Kidney capillary endothelial cell (primary cell): ENCODE measurements at places on chromosomes 6 and 20.

DNA sequence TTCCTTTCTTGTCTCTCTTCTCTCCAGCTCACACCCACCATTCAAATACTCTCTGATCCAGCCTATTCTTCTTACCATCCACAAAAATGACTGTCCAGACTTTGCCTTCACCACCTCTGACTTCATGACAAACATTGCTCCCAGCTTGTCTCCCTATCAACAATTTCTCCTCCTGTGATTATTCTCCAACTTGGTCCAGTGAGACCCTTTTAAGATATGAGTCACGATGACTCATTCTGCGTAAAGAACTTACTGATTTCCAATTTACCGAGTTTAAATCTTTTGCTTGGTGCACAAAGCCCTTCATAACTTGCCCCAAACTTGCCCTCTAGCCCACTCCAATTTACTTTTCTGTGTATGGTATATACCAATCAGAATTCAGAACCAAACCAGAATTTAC lies 833.2 kb downstream of the MAFB start:
- DNase-seq: no peak

- DNase-seq: no peak
Measured at GRCh38 chr6:125546841-125547251, 202.6 kb upstream of the HEY2 start.

- no peak for DNase-seq
Measured at GRCh38 chr6:74557236-74557635, 648.6 kb downstream of the COL12A1 start.

- no peak for DNase-seq
Measured at GRCh38 chr6:125959041-125959440, 2.5 kb downstream of the HINT3 start.

- DNase-seq: peak; percentile 9
Measured at GRCh38 chr6:77466451-77467437, 3.5 kb upstream of the HTR1B start.

GRCh38 chr6:88780714-88781389 lies 182.6 kb downstream of the RNGTT start:
- DNase-seq: peak; percentile 55

DNA sequence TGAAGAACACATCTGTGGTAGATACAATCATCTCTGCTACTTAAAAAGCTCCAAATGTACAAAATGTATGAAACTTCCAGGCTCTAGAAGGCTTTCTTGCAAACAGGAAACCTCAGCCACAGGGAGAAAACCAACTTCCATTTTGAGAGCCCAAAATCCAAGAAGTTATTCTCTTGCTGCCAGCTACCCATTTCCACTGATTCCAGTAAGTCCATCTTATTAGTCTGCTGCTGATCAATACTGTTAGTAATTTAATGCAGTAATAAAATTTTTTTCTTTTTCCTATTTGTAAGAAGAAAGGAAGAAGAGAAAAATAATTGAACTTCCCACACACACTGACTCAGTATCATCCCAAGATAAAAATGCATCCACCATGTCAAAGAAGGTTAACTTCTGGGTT lies 169.5 kb downstream of the TASP1 start:
- no peak for DNase-seq

GRCh38 chr6:151534576-151534975 lies 40.8 kb downstream of the CCDC170 start:
- DNase-seq: no peak

DNA sequence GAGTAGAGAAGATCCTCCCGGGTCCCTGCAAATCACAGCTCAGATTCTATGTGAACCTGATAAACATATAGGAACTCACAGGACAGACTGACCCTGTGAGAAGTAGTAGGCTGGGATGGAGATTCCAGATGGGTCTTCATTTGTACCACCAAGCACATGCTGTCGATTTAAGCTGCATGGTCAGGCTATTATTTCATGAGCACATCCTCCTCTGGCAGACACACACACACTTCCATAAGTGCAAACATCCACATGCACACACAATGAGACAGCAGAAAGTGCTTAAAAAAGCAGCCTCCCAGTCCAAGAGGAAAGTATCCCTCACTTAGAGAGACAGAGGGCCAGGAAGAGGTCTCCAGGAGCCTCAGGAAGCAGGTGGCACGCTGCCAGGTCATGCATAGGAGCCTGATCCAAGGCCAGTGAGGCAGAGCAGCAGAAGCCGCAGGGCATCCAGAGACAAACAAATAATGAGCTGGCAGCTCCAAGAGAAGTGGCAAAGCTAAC lies 131.8 kb downstream of the UNC5CL start:
- DNase-seq: peak; percentile 73

GRCh38 chr6:147684906-147685305 lies 176.4 kb downstream of the SAMD5 start:
- no peak for DNase-seq

GRCh38 chr6:105204331-105204730 lies 24.5 kb upstream of the POPDC3 start:
- DNase-seq: no peak

DNA sequence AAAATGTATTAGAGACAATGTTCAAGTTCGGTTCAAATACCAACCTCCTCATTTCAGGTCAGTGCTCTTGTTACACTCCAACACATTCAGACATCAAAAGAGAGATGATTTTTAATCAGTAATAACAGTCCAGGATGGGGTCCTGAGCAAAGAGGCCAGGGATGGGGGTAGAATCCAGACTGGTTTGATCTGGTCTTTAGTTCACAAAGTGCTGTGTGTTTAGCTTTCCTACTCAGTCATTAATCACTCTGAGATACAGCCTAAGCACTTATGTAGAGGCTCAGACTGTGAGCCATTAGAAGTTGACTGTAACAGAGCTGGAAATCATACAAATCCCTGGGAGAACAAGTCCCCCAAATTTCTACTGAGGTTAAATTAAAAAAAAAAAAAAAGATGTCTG lies 241.6 kb downstream of the PTPRK start:
- DNase-seq: no peak

DNA sequence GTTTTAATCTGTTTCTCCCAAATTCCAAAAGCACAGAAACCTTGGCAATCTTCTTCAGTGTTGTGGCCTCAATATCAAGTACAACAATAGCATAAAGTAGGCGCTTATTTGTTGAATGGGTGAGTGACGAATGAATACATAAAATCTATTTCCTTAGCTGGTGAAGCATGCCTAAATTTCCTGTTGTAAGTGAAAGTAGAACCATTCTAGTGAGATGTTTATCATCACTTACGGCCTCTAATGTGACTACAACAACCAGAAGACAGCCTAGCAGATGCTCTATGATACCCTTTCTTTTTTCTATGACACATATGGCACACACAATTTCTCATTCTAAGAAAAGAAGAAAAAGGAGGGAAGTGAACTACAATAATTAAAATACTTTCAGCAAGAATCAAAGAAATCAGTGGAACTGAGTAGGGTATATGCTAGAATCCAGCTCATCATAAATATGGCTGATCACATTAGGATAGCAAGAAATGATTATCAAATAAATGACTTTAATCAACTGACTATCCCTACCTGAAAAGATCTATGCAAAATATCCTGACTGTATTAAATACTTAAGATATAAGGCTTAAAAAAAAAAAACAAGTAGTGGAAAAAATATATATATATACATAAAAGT lies 67.4 kb downstream of the BTBD9 start:
- DNase-seq: peak; percentile 69

- DNase-seq: no peak
Measured at GRCh38 chr20:1945660-1946059, 48.2 kb downstream of the PDYN start.

- no peak for DNase-seq
Measured at GRCh38 chr6:139174961-139175360, 40.1 kb downstream of the HECA start.

- no peak for DNase-seq
Measured at GRCh38 chr6:90805619-90806155, 218.8 kb upstream of the MAP3K7 start.

- no peak for DNase-seq
Measured at GRCh38 chr6:116513224-116513875, 1.9 kb downstream of the CALHM5 start.

DNA sequence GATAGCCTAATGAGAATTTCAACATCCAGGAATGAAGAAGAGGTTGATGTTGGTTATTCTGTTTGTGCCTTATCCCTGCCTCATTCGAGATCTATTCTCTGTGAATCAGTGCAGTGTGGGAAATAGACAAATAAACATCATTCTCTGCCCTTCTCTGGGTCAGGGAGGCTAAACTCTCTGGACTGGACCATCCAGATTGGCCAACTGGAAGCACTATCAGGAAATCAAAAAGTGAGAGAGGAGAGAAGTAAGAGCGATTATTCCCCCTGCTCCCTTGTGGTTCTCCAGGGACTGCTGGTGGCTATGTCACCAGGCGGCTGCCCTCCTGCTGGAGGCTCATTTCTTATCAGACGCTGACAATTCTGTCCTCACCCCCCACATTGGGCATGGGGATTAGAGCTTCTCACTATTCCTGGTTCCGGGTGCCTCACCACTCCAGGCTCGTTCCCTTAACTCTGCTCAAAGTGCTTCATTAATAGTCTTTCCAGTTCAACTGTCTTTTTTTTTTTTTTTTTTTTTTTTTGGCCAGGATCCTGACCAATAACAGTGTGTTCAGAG lies 201.7 kb upstream of the RREB1 start:
- DNase-seq: no peak

GRCh38 chr6:54335871-54336270 lies 27.6 kb downstream of the TINAG start:
- DNase-seq: peak; percentile 96

GRCh38 chr20:38970302-38970701 lies 8.2 kb downstream of the DHX35 start:
- peak; percentile 9 for DNase-seq

GRCh38 chr6:82074556-82074955 lies 173.0 kb downstream of the IBTK start:
- DNase-seq: no peak

DNA sequence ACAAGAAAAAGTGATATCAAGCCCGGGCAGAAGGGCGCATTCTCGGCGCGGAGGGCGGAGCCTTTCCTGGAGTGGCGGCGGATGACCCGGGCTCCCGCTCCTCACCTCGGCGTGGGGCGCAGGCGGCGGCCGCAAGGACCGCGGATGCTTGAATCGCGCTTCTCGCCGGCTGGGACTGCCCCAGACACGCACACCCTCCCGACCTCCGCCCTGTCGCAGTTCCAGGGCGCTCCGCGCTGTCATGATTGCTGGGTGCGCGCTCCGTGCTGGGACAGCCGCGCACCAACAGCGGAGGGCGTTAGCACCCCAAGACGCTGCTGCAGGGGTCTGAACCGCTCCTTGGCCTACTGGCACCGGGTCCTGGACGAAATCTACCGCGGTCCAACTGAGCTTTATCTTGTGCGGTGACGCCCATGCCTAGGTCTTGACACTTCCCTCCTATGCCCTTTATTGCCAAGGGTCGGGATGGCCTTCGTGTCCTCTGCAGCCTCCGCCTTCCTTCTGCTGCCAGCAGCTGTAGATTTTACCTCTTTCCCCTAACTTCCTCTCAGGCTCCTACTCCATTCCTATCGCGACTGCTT lies 43.3 kb downstream of the IRAK1BP1 start:
- DNase-seq: no peak

GRCh38 chr6:161607696-161608297 lies 333.9 kb upstream of the AGPAT4 start:
- no peak for DNase-seq

DNA sequence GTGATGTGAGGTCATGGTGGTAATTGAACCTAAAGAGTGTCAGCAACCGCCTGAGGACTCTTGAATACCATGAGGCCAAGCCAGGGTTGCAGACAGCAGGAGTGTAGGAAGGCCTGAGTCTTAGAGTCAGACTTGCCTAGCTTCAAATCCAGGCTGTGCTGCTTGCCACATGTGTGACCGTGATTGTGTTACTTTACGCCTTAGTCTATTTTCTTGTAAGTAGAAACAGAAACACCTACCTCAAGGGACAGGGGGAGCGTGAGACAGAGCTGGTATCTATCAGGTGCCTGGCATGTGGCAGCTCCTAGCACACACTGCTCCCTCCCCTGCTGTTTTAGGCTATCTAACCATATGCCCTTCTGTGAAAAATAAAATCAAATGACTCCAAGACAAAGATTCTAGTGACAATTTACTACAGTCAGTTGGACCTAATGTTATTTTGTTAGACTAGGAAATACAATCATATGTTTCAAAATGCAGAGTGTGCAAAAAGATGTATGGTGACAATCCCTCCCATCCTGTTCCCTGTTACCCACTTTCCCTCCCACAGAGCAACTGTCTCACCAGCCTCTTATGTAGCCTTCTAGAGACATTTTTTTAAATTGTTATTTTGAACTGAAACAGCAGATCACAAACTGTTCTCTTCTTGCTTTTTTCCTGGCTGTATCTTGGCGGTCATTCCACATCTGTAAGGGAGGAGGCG lies 21.7 kb downstream of the TAF8 start:
- DNase-seq: no peak

DNA sequence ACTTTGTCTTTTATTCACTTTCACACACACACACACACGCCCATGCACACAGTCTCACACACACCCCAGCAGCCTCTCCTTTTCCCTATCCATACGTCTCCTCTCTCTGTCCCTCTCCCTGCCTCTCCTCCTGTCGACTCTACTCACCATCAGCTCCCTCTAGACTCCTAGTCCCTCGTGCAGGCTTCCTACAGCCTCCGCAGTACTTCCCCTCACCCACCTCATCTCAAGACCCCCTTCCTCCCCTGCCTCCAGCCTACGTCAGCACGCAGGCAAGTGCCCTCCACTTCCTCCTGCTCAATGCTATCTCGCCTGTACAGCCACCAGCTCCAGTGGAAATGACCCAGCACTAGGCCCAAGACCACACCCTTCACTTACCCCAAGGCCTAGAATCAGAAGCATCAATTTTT lies 820 bp upstream of the TREML2 start:
- DNase-seq: no peak

DNA sequence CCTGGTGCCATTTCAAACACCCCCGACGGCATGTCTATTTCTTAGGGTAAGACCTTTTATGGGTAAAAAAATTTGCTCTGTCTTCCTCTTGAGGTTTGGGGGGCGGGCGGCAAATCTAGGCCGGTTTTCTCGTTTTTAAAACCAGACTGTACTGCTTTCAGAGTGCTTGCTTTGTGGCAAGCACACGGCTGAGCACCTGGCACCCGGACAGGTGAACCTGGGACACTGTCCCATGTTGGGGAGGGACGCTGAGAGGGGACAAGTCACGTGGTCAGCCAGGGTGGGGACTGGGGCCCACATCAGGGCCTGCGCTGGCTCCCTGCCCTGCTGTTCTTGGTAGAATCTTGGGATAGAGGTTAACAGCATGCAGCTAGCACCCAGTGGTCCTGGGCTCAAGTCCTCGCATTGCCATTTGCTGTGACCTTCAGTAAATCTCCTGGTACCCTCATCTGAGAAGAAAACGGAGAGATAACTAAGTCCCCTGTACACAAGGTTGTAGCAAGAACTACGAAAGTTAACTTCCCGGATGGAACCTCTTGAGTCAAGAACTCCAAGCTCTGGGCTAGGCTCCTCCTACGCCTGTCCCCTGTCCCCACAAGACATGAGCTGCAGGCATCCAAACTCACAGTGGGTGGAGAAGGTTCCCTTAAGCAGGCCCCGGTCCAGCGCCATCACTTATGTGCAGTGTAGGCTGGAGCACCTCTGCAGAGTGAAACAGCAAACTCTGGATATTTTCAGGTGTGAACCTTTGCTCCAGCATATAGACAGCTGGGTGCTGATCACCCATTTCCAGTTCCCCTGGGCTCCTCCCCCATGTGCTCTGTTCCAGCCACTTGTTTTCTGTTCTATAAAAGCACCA lies 41.7 kb downstream of the PMEPA1 start:
- no peak for DNase-seq
